Spleen (tissue), 13 donors: ENCODE measurements at places on chromosomes 3 and 15. TPM values are rescaled to one million over a fixed set of nuclear protein-coding genes. Genes with fewer than 3 reads are reported as not detected.

DNA sequence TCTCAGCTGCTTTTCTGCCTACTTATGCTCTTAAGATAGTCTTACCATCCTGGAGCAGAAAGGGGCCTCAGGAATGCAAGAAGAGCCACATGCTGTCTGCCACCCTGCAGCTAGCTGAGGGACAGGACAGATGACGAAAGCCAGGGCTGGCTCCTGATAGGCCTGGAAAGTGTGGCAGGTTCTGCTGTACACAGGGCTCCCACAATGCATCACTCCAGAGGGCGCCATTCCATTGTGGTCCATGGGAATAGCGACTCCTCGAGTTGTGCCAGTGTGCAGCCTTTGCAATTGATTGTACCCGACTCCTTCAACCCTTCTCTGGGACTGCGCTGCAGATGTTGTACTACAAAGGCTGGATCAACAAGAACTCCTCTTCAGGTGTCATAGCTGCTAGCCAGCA lies 11.2 kb downstream of the ACAN start:
- no peak for DNase-seq

GRCh38 chr3:101847328-101847727 lies 2.0 kb upstream of the NFKBIZ start:
- DNase-seq, result no peak

- no peak for DNase-seq
Observed at GRCh38 chr3:123258811-123259420, 57.2 kb downstream of the SEC22A start.

Gene UPK1B
- not detected for total RNA-seq

Gene RASGRP1
- total RNA-seq, result 13.5 TPM

Gene MASP1
- 0.70 TPM for total RNA-seq

GRCh38 chr15:45618813-45619212 lies 16.0 kb upstream of the SQOR start:
- no peak for DNase-seq

DNA sequence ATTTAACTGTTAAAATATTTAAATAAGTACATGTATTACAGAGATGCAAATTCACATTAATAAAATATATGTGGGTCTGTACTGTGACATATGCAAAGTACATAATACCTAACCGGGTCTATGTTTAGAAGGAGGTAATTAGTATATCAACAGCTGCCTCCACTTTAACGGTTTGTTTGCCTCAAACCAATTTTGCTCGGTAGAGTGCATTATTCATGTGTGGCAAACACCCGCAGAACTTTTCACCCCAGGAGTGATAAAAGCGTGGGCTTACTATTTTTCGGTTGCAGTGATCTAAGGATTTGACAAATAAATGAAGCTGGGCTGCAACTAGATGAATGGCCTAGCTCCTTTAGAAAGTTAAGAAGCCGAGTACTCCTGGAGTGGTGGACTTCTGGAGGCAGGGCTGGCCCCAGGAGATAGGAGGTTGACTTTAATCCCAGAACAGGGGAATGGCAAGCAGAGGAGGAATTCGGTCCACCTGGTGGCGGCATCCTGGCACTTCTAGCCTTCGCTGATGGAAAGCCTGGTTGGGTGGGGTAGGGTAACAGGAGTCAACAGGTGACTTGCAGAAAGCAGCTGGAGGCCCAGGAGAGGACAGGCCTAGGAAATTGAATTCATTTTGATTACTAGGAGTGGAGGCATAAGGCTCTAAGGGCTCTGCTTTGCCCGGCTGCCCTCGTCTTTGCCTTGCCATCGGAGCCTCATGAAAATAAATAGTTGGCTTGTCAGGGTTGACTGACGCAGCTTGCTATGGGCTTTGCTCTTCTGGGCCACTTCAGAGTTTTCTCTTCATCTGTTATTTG lies 2.4 kb downstream of the SLCO3A1 start:
- no peak for DNase-seq

GRCh38 chr3:74124782-74125181 lies 489.7 kb downstream of the CNTN3 start:
- DNase-seq, result no peak

Gene TIMP4
- 0.72 TPM for total RNA-seq
